ENCODE measurements at places on chromosomes 6 and 20.

DNA sequence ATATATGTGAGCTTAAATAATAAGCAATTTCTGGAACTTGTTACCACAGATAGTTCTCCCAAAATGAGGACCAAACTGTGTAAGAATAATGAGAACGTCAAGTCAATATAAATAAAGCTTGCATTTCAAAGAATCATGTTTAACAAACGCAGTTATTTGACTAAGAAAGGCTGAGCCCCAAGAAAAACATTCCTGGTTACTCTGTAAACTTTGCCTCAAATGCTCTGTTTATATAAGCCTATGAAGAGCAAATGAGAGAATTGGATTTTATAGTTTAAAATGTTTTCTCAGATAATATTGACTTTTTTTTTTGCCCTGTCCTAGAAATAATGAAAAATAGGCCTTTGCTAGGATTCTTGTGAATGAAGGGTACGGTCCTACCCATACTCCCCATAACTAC is 81.3 kb downstream of the C6orf52 start:
- DNase-seq, result no peak

DNA sequence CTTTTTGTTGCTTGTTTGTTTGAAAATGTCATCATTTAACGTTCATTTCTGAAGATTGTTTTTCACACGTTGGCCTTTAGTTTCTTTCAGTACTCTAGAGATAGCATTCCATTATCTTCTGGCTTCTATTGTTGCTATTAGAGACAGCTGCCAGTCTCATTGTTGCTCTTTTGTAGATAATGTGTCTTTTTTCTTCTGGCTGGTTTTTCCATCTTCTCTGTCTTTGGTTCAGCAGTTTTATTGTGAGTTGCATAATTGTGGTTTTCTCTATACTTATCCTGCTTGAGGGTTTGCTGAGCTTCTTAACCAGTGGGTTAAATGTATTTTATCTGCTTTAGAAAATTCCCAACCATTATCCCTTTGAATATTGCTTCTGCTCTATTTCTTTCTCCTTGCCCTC is 23.2 kb upstream of the AIG1 start:
- no peak for DNase-seq

- no peak for DNase-seq
Measured at GRCh38 chr6:47262231-47262630, 47.5 kb downstream of the TNFRSF21 start.

- no peak for DNase-seq
Measured at GRCh38 chr6:26235302-26235670, 129.7 kb upstream of the BTN3A2 start.

GRCh38 chr6:132199343-132199742 is 201.9 kb downstream of the MOXD1 start:
- DNase-seq, result no peak

DNA sequence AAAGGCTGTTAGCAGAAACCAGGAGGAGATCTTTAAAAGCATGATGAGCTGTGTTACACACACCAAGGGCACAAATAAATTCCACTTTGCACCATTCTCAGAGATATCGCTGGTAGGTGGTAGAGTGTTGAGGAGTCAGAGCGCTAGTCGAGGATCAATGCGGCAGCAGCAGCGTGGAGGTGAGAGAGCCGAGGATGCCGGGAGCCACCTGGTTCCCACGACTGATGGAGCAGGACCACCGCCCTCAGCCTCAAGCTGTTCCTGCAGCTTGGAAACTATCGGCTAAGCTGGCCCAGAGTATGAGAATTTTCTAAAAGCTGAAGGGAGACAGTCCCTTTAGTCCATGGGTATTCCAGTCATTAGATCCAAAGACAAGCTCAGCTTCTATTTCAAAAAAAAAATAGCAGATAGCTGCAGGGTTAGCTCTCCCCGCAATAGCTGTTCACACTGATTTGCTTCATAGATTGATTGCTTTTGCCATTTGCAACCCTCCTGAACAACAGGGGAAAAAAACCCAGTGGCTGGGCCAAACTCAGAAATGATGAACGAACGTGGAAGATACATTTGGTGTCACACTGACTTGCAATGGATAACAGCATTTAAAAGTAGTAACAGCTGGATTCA is 106.2 kb downstream of the LCA5 start:
- no peak for DNase-seq

DNA sequence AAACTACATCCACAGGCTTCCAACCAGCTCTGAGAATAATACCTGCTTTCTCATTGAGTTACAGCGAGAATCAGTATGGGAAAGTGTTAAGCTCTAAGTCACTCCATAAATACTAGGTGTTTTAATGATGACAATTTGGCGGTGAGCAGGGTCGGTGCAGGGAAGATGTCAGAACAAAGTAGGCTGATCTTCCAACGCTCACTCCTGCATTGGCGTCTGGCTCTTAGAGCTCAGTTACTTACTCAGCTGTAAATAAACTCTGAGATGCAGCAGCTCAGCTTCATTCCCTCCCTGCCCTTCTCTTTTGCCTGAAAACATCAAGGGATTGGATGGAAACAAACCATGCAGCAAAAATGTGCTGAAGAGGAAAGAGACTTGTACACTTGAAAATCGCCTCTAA is 102.5 kb upstream of the SPACA1 start:
- DNase-seq, result no peak

GRCh38 chr6:124964764-124965105 is 2.5 kb downstream of the RNF217 start:
- DNase-seq, result no peak

GRCh38 chr6:158373214-158373613 is 60.9 kb downstream of the TULP4 start:
- DNase-seq, result no peak

DNA sequence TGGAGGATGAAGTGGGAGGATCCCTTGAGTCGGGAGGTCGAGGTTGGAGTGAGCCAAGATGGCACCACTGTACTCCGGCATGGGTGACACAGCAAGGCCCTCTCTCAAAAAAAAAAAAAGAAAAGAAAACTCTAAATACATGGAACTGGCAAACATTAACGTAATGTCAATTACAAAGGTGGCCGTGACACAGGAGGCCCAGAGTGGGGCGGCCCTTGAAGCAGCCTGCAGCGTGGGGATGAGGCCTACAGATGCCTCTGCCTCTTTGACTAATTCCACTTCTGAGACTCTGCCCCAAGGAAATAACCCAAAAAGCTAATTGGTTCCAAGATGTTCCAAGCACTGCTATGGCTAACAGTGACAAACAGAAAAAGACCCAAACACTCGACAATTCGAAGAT is 21.2 kb downstream of the ZBTB46 start:
- DNase-seq, result no peak

- peak; percentile 9 for DNase-seq
Measured at GRCh38 chr6:106972500-106972899, 2.0 kb downstream of the CD24 start.

DNA sequence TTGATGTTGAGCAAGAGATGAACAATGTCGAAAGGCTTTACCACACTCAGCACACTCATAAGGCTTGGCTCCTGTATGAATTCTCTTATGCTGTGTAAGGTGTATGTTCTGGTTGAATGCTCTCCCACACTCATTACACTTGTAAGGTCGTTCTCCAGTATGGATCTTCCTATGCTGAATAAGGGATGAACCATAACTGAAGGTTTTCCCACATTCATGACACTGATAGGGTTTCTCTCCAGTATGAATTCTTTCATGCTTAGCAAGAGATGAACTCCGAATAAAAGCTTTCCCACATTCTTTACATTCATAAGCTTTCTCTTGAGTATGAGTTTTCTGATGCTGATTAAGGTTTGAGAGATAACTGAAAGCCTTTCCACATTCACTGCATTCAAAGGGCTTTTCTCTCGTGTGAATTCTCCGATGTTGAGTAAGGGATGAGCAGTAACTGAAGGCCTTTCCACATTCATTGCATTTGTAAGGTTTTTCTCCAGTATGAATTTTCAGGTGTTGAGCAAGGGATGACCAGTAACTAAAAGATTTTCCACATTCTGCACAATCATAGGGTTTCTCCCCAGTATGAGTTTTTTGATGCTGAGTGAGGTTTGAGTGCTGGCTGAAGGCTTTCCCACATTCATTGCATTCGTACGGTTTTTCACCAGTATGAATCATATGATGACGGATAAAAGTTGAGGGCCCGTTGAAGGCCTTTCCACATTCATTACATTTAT is 21.1 kb downstream of the ZNF184 start:
- DNase-seq, result no peak

DNA sequence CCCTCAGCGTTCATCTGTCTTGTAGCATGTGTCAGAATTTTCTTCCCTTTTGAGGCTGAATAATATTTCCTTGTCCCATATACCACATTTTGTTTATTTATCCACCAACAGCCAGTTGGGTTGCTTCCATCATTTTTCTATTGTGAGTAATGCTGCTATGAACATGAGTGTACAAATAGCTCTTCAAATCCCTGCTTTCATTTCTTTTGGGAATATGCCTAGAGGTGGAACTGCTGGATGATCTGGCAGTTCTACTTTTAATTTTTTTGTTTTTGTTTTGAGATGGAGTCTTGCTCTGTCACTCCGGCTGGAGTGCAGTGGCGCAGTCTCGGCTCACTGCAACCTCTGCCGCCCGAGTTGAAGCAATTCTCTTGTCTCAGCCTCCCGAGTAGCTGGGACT is 64.7 kb downstream of the SASH1 start:
- DNase-seq, result no peak

DNA sequence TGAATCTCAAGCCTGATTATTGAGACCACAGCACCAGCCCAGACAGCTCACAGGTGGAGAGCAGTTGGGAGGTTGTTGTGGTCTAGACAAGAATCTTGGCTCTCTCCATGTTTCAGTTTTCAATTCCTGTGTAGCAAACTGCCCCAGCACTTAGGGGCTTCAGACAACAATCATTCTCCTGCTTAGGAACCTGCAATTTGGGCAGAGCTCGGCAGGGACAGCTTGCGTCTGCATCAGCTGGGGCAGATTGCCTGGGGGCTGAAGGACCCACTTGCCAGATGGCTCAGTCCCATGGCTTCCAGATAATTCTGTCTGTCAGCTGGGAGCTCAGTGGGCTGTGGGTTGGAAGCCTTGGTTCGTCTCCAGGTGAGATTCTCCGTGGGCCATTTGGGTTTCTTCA is 6.9 kb downstream of the TGM6 start:
- no peak for DNase-seq

DNA sequence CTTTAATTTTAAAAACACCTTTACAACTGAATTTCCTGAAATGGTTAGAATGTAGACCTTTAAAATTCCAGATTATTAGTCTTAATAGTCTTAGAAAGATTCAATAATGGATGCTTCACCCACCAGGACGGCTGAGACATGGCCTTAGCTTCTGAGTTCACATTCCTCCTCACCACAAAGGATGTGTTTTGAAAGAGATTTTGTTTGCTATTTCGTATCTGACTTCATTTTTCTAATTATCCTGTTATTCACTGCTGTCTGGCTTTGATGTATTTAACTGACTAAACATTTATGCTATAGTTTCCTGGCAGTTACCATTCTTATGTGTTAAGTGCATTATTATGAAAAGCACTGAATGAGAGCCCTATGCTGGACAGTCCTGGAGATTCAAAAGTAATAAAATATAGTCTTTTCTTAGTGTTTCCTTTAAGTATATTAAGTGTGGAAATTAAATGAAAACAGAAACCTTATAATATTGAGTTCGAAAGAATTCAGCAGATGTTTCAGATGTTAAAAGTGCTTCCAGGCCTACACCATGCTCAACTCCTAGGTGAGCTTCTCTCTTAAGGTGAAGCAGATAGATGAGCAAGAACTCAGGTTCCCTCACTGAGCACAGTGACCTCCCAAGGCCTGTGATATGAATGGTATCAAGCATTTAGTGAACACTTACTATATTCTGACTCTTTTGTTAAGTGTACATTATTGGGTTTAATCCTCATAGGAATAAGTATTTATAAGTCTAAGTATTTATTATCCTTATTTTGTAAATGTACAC is 40.3 kb downstream of the MAP3K4 start:
- DNase-seq, result no peak

GRCh38 chr6:125679128-125679527 is 70.3 kb upstream of the HEY2 start:
- no peak for DNase-seq

- no peak for DNase-seq
Measured at GRCh38 chr6:44253307-44254101, 3.8 kb downstream of the SLC35B2 start.

GRCh38 chr6:10302566-10303235 is 112.2 kb downstream of the TFAP2A start:
- DNase-seq, result no peak

DNA sequence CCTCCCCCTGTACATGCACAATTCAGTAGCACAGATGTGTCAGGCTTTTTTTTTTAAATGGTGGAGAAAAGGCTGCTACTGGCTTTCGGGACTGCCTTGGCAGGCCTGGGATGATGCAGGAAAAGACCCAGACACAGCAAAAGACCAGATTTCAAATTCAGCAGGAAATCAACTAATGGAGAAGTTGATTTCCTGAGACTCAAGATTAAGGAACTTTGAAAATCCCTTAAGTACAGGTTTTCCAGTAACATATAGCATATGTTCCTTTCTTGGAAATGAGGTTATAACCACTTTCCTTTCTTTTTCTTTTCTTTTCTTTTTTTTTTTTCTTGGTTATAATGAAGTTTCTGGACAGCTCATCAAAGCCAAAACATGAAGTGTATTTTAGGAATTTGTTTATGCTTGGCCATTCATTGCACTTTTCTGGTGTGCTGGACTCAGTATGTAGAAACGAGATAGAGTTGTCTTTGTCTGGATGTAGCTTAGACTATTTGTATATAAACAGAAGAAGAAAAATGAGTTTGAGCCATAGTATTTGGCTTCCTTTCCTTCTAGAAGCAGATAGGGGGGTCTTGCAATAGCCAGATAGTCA is 119.4 kb downstream of the SASH1 start:
- DNase-seq, result no peak

DNA sequence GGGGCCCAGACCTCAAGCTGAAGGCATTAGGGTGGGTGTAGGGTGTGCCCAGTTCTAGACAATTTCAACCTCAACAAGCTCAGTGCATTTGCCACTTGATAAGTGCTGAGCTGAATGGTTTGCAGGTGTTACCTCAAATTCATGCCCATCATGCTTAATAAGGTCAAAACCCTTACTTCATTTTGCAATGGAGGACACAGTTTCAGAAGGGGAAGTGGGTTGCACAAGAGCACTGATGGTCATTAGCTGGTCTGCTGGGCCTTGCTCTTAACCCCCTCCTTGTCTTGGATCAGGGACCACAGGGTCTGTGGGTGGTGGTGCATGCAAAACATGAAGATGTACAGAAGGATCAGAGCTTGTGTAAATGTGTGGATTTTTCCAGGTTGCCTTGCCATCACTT is 71.0 kb upstream of the SIRPA start:
- DNase-seq, result no peak

- peak; percentile 31 for DNase-seq
Measured at GRCh38 chr6:32108094-32108627, 977 bp downstream of the TNXB start.

DNA sequence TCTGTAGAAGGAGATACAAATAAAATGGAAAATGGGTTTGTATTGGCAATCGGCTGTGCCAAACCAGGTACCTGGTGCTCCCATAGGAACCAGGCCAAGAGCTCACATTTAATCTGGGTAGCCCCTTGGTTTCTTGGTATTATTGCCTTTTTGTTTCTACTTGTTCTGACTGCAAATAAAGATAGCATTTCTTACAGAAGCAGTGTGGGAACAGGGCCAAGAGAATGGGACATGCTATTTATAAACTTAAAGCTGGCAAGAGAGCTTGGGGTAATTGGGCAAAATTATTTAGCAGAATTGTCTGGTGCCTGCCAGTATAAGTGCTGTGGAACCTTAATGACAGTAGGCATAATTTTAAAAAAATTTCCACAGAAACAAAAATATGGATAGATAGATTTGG is 113.5 kb upstream of the GLP1R start:
- DNase-seq, result no peak

GRCh38 chr20:31587545-31588389 is 17.3 kb upstream of the ID1 start:
- DNase-seq, result no peak

All from HEK293T (cell line).